ENCODE measurements at places on chromosomes 6 and 20. TPM values are rescaled to one million over a fixed set of nuclear protein-coding genes. Genes with fewer than 3 reads are reported as not detected.
A peak's percentile ranks its signal among the peaks of the same experiment; 100 is the strongest.

Gene DBNDD2
- total RNA-seq = 102 TPM

GRCh38 chr6:4805553-4806336, 29.5 kb downstream of the CDYL start:
- peak; percentile 68 for DNase-seq

Gene MOXD1
- 10.5 TPM for total RNA-seq

DNA sequence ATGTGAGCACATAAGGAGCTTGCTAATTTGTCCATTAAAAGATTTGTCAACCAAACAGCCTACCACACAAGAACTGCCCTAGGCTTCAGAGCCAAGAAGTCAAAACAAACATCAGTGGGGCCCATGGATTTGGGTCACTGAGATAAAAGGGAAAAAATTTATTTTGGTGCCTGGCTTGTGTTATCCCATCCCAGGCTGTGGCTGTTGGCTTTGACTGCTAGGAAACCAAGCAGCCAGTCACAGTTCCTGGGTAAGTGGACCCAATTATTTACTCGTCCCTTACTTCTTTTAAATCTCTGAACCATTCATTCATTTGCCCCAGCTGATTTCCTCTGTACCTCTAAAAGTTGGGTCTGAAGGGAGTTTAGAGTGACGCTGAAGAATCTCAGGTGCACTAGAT, 41.3 kb downstream of the EDN1 start:
- no peak for DNase-seq

DNA sequence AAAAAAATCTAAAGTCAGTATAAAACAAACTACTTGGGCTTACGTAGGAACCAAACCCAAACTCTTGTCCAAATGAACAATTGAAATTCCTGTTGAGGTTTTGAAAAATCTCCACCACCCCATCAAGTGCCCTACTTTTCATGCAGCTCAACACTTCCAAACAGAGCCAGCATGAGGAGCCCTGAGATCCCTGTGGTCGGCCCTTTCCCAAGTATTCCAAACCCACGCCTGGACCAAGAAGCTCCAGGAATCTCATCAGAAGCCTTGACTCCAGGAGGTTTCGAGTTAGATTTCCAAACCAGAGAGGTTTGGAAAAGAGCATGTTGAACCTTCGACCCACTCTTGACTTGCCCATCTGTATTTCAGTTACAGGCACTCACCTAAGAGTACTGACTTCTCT, 179.3 kb downstream of the MTFR2 start:
- DNase-seq = no peak

- DNase-seq = no peak
Measured at GRCh38 chr6:159727717-159728445, 575 bp downstream of the WTAP start.

Gene SNAP25
- 5.1 TPM for total RNA-seq

Gene MYB
- 1.4 TPM for total RNA-seq

GRCh38 chr6:85561750-85562357, 31.8 kb downstream of the SNX14 start:
- no peak for DNase-seq

Gene LY6G6F
- total RNA-seq = not detected

DNA sequence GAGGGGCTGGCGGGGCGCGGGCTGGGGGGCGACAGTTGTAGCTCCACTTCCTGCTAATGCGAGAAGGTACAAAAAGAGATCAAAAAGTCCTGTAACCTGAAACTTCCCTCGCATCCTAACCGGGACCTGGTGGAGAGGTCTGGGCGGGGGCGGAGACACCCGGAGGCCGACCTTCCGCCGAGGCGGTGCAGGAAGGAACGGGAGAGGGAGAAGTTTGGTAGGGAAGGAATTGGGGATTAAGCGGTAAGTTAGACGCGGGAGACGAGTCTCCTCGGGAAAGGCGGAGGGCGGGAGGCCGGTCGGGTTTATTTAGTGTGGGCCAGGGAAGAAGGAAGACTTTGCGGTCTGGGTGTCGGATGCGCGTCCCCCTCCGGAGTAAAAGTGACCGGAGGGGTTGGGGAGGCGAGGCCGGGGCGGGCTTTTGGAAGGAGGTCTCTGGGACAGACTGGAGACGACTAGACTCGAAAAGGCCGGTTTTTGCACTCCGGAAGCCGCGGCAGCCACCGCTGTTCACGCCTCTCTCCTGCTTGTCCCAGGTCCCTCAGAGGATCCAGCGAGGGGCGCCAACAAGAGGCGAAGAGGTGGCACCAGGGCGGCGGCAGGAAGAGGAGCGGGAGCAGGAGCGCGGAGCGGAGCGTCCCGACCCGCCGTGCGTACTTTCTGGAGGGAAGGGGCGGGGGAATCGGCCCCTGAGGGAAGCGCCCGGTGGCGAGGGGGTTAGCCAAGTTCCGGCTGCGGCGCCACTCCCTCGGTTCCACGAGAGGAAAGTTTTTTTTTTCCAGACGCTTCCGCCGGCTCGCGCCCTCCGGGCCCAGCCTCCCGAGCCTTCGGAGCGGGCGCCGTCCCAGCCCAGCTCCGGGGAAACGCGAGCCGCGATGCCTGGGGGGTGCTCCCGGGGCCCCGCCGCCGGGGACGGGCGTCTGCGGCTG, 734 bp downstream of the TPBG start:
- DNase-seq = peak; percentile 76

DNA sequence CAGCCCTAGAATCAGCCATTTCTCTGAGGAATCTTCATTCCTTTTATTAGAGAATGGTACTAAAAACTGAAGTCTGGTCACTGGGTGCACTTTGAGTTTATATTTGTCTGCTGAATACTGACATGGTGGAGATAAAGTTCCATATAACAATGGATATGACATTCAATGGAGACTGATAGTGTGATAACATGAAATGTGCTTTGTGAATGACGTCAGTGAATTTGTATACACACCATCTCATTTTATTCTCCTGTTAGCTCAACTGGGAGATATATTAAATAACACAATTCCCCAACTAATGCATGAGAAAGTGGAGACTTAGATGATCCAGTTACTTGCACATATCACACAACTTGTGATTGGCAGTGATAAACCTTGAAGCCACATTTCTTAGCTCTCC, 446.7 kb downstream of the DOK5 start:
- DNase-seq = no peak
